Foreskin keratinocyte (primary cell): ENCODE measurements at places on chromosomes 6 and 20. TPM values are rescaled to one million over a fixed set of nuclear protein-coding genes. Genes with fewer than 3 reads are reported as not detected.

The SLC2A10 gene
- 0.11 and 0.37 TPM in 2 replicates for total RNA-seq

The FAM210B gene
- 20.7 and 24.1 TPM in 2 replicates for total RNA-seq

The ERVFRD-1 gene
- not detected in 2 replicates for total RNA-seq

The WFDC11 gene
- total RNA-seq, result not detected in 2 replicates

The GNAS-AS1 gene
- 0.27 and 0.63 TPM in 2 replicates for total RNA-seq

The RBM12 gene
- 62.7 and 62.8 TPM in 2 replicates for total RNA-seq

The MSH5 gene
- 13.1 and 14.2 TPM in 2 replicates for total RNA-seq
